ENCODE measurements at places on chromosomes 4 and X.

DNA sequence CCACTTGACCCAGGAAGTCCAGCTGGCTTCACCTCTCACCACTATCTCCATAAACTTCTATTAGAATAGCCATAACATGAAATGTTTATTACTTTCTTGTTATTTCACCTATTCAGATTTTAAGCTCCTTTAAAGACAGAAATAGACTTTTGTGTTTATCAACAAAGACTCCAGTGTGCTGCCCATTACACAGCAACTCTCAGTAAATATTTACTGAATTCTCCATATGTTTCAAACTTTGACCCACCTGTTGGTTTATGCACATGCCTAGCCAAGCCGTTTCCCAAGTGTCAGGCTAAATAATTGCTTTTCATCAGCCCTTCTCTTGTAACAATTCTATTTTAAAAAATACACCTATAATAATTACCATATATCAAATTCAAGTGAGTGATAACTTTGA is 242.9 kb upstream of the NEIL3 start:
- no peak for DNase-seq

DNA sequence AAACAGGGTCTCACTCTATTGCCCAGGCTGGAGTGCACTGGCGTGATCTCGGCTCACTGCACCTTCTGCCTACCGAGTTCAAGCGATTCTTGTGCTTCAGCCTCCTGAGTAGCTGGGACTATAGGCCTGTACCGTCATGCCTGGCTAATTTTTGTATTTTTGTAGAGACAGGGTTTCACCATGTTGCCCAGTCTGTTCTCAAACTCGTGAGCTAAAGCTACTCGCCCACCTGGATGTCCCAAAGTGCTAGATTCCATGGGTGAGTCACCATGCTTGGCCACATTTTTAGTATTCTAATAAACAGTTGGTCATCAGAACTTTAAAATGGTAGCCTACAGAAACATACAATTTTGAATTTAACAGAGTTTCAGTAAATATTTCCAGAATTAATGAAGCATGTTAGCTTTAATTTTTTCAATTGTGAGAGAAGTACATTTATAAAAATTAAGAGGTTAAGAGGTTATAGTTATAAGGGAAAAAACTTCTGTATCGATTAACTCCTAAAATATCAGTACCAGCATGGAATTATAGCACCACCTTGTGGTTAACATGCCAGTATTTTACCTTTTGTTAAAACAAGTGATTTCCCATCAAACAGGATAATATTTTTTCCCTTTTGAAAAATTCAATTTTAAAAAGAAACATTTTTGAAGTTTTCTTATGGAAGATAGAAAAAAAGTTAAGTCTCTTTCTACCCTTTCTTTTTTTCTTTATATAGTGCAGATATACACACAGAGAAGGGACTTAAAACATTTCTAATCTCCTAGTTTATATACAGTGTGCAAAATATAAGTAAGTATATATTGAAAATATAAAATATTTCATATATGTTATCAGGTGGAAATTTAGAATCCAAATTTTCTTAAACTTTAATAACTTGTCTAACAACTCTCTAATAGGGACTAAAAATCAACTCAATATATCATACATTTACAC is 35.4 kb downstream of the CEP44 start:
- DNase-seq = no peak

DNA sequence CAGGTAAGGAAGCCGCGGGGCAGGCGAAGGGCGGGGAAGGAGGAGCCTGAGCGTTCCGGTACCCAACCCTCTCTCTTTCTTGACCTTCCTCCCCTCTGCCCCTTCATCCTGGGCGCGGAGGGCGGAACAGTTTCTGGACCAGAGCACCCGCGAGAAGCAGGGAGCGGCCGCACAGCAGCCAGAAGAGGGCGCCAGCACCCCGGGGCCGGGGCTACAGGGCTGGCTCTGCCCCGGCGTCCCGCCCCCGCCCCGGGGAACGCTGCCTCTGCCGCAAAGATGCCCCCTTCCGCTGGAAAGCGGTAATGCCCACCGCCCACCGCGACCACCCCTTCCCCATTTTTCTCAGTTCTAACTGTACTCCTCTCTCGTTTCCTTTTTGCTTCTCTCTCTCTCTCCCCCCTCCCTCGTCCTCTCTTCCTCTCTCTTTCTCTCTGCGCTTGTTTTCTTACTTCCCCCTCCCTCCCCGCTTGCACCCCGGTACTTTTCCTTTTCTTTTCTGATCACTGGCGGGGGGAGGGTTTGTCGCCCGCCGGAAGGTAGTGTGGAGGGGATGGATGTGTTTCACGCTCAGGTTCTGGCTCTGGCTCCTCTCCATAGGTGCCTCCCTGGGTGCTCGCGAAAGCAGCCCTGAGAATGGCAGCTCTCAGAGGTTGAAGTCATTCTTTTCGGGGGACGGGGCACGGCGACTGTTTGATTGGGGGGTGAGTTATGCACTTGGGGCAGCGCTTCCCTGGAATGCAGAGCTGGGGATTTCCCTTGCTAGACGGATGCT is 13.1 kb upstream of the PRDM8 start:
- peak; percentile 92 for DNase-seq

DNA sequence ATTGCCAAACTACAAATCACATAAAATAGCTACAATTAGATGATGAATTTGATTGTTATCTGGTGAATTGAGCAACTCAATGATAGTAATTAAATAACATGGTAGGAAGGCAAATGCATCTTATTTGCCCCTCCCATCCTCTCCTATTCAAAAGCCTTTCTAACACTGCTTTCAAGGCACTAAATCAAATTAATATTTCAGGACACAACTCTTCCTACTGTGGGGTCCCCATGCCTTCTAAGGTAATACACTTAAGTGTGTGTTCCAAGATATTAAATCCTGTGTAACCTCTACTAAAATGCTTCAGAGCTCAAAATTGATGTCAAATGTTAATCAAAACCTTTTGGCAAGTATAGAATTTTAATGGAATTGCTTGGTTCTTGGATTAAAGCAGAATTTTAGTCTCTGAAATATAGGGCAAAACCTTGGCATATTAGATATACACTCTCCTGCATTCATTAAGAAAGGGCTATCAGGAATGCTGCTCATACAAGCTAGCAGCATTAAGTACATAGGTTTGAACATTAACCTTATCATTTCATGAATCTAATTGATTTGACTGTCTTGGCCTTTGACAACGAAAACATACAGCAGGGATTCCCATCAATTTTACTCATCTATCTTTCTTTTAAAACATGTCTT is 371.8 kb upstream of the GALNTL6 start:
- no peak for DNase-seq

GRCh38 chr4:62232814-62233213 is 1032.7 kb downstream of the ADGRL3 start:
- no peak for DNase-seq

DNA sequence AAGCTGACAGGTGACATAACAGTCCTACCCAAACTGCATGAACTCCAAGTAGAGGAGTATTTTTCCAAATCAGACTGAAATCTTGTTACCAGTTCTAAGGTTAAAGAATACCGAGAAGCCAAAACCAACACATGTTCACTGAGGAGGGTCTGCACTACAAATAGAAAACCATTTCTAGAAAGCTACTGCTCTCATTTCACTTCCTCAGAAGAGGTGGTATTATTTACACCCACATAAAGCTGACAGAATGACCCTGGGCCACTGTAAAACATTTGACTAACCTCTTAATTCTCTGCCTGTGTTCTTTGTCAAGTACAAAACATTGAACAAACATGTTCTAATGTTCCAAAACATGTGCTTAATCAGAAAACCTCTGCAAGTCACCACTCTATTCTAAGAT is 95.8 kb downstream of the IQCM start:
- no peak for DNase-seq

- no peak for DNase-seq
Measured at GRCh38 chr4:161178310-161178709, 985.5 kb downstream of the FSTL5 start.

GRCh38 chr4:175714686-175715085 is 97.4 kb downstream of the GPM6A start:
- no peak for DNase-seq

DNA sequence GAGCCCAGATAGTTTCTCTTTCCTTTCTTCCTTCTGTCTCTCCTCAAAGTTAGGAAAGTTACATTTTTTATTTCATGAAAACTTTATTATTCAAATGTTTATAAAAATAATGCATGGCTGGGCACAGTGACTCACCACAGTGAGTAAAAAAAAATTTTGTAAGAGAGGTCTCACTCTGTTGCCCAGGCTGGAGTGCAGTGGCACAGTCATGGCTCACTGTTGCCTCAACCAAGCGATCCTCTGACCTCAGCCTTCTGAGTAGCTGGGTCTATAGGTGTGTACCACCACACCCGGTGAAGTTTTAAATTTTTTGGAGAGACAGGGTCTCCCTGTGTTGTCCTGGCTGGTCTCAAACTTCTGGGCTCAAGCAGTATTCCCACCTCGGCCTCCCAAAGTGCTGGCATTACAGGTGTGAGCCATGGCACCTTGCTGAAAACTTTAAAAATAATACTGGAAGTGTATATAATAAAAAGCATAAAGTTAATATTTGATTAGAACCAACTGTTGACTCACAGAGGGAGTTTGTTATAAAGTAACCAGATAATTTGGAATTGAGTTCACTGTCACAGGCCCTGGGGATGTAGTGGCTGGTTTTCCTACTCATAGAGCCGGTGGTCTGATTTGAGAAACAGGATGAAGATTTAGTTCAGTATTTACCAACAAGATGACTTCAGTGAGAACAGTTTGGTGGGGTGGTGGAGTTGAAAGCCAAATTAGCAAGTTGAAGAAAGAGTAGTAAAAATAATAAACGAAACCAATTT is 18.0 kb downstream of the CMC4 start:
- DNase-seq = no peak

DNA sequence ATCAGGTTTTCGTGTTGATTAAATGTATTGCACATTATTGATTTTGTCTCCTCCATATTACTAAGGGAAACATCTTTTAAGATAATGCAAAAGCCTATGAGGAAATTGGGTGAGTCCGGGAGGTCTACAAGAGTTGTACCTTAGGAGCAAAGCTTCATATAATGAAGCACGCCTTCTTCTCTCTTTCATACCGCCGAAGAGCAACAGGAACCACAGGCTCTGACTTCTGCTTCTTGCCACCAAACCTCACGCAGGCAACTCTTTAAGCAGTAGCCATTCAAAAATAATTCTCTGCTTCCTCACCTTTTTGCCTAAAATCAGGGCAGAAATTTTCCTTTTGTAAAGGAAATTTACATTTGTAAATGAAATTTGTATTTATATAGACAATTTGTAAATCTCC is 139.6 kb downstream of the SPRY1 start:
- DNase-seq = no peak

- DNase-seq = no peak
Measured at GRCh38 chrX:18885328-18886004, 98.4 kb downstream of the PHKA2 start.

- no peak for DNase-seq
Measured at GRCh38 chrX:7446815-7447214, 298.9 kb upstream of the PUDP start.

GRCh38 chrX:21993265-21993664 is 38.9 kb upstream of the PHEX start:
- DNase-seq = no peak

DNA sequence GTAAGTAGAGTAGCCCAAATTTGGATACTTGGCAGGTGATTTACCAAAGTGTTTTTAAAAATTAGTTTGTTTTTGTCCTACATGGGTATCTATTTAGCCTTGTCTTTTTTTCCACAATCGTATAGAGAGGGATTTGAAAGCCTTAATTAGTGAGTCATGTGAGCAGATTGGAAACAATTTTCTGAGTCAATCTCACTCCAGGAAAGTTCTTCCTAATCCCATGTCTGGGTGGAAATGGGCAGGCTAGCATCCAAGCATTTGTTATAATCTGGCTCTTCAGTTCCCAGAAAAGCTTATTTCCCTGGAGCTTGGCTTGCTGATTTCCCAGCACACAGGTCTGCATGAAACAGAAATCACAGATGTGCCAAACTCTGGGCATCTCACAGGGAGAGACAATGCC is 426.9 kb upstream of the BOD1L1 start:
- no peak for DNase-seq

GRCh38 chrX:118468122-118468521 is 27.5 kb upstream of the DOCK11 start:
- no peak for DNase-seq

DNA sequence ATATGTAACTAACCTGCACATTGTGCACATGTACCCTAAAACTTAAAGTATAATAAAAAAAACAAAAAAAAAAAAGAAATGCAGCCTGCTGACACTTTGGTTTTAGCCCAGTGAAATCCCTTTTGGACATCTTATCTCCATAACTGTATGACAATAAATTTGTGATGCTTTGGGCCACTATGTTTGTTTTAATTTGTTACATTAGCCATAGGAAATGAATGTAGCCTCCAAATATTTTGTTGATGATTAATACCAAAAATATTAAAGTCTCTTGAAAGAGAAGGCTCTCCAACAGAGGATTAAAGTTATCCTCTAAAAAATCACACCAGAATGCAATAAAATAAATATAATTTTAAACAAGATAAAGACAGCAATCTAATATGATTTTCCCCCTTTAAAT is 852.7 kb upstream of the SLIT2 start:
- no peak for DNase-seq

- no peak for DNase-seq
Measured at GRCh38 chr4:174591243-174592021, 69.1 kb upstream of the HPGD start.

- no peak for DNase-seq
Measured at GRCh38 chr4:140255467-140255866, 101.5 kb upstream of the MAML3 start.

DNA sequence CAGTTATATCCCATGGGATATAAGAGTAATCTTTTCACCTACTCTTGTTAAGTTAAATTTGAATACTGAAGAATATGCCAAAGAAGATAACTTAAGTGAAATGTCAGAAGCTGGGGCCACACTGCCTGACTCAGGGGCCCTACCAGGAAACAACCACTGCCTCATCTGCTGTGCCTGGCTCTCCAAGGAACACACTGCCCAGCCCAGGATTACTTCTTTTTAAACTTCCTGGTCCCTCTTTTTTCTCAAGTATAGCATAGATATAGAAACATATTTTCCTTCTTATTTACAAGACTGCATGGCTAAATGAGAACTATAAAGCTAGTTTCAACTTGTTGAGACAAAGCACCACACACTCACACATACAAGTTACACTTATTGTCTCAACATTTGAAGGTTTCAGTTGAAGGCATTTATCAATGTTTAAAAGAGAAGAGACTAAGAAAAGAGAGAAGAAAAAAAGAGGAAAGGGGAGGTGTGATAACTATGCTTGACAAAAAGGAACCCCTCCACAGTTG is 45.2 kb downstream of the MAML3 start:
- DNase-seq = no peak

- no peak for DNase-seq
Measured at GRCh38 chr4:158850371-158850770, 81.5 kb downstream of the FNIP2 start.

GRCh38 chrX:45781901-45782553 is 581.4 kb upstream of the DIPK2B start:
- DNase-seq = no peak

Measured in stimulated activated CD8-positive, alpha-beta memory T cell treated with anti-CD3 and anti-CD28 coated beads, Interleukin-7, amount 100 ng/mL, for 1 hour (primary cell).